ENCODE measurements at places on chromosomes 16 and 17.

- no peak for DNase-seq
Measured at GRCh38 chr16:56108724-56109123, 82.6 kb upstream of the GNAO1 start.

- DNase-seq, result no peak
Measured at GRCh38 chr17:77476931-77477805, 336.4 kb downstream of the SEC14L1 start.

- no peak for DNase-seq
Measured at GRCh38 chr17:6487251-6488007, 43.2 kb downstream of the PIMREG start.

GRCh38 chr17:28733346-28733745, 4.8 kb downstream of the NEK8 start:
- DNase-seq, result no peak
